ENCODE measurements at places on chromosomes 16 and 17.
A peak's percentile ranks its signal among the peaks of the same experiment; 100 is the strongest.

DNA sequence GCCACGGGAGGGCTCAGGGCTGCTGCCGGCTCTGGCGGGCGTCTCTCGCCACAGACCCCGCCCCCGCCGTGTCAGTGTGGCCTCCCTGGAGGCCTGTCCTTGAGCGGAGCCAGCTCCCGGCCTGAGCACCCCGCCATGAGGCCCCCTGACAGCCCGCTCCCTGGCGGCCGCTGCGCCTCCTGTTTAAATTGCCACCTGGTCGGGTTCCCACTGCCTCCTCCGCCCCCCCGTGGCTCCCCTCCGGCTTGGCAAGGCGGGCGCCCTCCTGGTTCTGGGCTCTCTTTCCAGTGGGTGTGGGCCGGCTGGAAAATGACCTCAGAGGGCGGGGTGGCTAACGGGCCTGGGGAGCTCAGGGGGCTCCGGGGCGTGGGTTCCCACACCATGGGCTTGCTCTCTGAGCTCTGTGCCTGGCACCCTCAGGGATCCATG lies 42.1 kb upstream of the SSTR5 start:
- no peaks in the 10 kb centered on the region for H3K4me1 ChIP-seq
- H3K4me3 ChIP-seq: no peak overlapping the region
- H3K27ac ChIP-seq: no peak overlapping the region
- peaks cover 19% of the 10 kb centered on the region for H3K27me3 ChIP-seq
- no peaks in the 10 kb centered on the region for H3K36me3 ChIP-seq

DNA sequence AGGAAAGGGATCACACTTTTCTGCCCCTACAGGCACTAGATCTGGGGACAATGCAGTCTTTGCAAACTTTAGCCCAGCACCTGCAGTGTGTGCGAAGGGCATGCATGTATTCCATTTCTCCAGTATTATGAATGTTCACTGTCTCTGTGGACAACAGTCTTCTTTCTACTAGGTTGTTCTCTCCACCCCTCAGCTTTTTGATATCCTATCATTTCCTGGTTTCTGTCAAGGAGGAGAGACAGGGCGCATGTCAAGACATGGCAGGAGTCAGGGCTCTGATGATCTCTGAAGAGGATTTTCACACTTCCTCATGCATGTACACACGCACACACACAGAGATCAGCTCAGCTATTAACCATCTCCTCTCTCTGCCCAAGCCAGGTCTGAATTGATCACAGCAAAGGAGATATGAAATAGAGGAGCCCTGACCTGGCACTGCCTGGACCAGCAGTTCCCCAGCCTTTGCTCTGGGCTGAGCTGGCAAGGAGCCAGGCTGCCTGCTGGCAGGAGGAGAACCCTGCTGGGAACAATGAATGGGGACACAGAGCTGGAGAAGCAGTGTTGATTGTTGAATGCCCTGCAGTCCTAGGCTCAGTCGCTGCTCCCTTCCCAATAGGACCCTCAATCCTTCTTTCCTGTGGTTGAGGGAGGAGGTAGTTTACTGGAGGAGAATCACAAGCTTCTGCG lies 2.6 kb downstream of the GPR179 start:
- H3K36me3 ChIP-seq: no peaks in the 10 kb centered on the region
- DNase-seq: no peak
- H3K27ac ChIP-seq: no peak overlapping the region

DNA sequence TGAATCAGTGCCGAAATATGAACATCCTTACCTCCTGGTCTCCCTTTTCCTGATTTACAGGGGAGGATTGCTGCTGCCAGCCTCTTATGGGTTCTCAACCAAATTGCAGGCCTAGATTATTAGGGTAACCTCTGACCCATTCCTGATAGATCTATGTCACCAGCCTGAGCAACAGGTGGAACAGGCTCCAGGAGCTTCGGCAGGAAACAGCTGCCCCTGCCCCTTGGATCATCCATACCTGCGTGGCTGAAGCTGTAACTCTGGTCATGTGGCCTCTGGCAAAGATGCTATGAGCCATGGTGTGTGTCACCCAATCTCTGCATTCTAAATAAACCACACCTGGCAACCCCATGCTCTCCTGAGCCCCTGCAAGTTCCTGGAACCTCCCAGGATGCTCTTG lies 18.4 kb upstream of the RBBP6 start:
- H3K27me3 ChIP-seq: no peaks in the 10 kb centered on the region
- H3K4me3 ChIP-seq: no peak overlapping the region
- H3K4me1 ChIP-seq: no peaks in the 10 kb centered on the region
- H3K27ac ChIP-seq: no peak overlapping the region
- no peaks in the 10 kb centered on the region for H3K36me3 ChIP-seq
- no peak for DNase-seq

- no peaks in the 10 kb centered on the region for H3K36me3 ChIP-seq
- H3K4me1 ChIP-seq: peaks cover 2% of the 10 kb centered on the region
- no peak for DNase-seq
- H3K27me3 ChIP-seq: no peaks in the 10 kb centered on the region
- H3K4me3 ChIP-seq: no peak overlapping the region
- H3K27ac ChIP-seq: no peak overlapping the region
Measured at GRCh38 chr17:69864462-69864861, 210.6 kb upstream of the KCNJ16 start.

DNA sequence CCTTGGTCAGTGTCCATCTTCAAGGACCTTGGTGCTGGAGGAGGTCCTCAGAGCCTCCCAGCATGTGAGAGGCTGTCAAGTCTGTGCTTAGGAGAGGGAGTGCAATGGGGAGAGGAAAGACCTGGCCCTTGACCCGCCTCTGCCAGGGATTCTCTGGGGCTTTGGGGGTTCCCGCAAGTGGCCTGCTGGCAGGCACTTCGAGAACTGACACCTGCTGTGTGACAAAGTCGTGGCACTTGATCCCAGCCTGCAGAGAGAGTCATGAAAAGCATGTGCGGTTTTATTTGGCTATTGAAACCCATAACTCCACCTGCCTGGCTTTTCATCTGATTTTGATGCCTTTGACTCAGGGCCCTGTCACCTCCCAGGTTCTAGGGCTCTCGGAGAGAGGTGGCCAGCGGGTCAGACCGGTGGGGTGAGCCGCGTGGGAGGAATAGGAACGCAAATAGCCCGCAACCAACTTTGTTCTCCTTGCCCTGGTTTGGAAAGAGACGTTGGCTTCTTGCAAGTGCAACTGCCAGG lies 42.8 kb upstream of the GSE1 start:
- DNase-seq: no peak
- H3K27me3 ChIP-seq: no peaks in the 10 kb centered on the region
- peak overlapping the region; percentile 10 for H3K27ac ChIP-seq
- H3K4me3 ChIP-seq: no peak overlapping the region

- H3K27me3 ChIP-seq: no peaks in the 10 kb centered on the region
- peaks cover 62% of the 10 kb centered on the region for H3K4me1 ChIP-seq
- no peaks in the 10 kb centered on the region for H3K36me3 ChIP-seq
- no peak overlapping the region for H3K4me3 ChIP-seq
Measured at GRCh38 chr16:84834403-84834772, 14.6 kb downstream of the CRISPLD2 start.

DNA sequence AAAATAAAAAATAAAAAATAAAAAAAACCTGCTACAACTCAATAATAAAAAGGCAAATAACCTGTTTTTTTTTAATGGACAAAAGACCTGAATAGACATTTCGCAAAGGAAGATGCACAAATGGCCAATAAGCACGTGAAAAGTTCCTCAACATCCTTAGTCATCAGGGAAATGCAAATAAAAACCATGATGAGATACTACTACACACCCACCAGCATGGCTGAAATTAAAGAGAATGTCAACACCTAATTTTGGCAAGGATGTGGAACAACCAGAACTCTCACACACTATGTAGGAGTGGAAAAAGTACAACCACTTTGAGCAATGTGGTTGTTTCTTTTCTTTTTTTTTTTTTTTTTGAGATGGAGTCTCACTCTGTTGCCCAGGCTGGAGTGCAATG lies 24.6 kb downstream of the COG7 start:
- no peak overlapping the region for H3K4me3 ChIP-seq
- H3K36me3 ChIP-seq: peaks cover 14% of the 10 kb centered on the region
- DNase-seq: no peak
- no peak overlapping the region for H3K27ac ChIP-seq

- DNase-seq: peak; percentile 55
- H3K27ac ChIP-seq: peak overlapping the region; percentile 99
- H3K27me3 ChIP-seq: no peaks in the 10 kb centered on the region
- H3K4me1 ChIP-seq: peaks cover 44% of the 10 kb centered on the region
Measured at GRCh38 chr17:76384987-76385891, 830 bp downstream of the SPHK1 start.

DNA sequence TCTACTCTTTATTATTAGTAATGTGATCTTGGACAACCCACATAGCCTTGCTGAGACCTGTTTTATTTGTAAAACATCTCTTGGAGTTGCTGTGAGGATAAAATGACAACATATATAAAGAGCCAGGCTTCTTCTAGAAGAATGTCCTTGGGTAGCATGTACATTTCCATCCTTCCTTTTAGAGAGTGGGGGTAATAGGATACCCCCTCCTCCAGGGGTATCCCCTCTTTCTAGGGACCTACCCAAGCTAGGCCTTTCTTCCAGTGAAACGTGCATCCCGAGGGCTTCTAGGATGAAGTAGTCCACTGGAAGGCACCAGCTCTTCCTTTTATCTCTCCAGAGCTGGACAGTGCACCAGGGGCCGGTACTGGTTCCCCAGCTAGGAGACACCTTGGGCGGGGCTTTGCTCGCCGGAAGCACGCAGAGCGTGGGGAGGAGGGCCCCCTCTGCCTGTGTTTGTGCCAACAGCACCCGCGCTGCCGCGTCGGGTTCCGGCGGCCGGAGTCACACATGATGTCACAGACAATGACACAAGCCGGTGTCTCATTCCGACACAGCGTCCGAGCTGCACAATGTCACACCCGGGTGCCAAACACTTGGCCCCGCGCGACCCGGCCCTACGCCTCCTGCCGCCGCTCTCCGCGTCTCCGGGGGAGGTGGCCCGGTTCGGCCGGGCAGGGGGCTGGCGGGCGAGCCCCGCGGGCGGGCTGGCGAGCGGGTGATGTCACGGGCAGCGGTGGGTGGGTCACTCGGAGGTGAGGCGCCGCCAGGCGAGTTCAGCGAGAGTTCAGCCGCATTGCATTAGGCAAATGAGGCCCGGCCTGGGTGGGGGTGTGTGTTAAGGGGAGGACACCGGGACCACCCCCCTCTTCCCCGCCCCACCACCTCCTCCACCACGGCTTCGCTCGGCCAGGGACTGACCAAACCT lies 23.4 kb downstream of the GJD3 start:
- peaks cover 4% of the 10 kb centered on the region for H3K36me3 ChIP-seq
- peak; percentile 75 for DNase-seq
- no peaks in the 10 kb centered on the region for H3K27me3 ChIP-seq
- peaks cover 44% of the 10 kb centered on the region for H3K4me1 ChIP-seq

GRCh38 chr17:36592316-36592715 lies 637 bp downstream of the DHRS11 start:
- H3K36me3 ChIP-seq: peaks cover 16% of the 10 kb centered on the region
- DNase-seq: no peak
- no peak overlapping the region for H3K27ac ChIP-seq
- no peaks in the 10 kb centered on the region for H3K27me3 ChIP-seq
- peak overlapping the region; percentile 64 for H3K4me3 ChIP-seq
